Amygdala (tissue), 56 donors: ENCODE measurements at places on chromosomes 4 and X.

DNA sequence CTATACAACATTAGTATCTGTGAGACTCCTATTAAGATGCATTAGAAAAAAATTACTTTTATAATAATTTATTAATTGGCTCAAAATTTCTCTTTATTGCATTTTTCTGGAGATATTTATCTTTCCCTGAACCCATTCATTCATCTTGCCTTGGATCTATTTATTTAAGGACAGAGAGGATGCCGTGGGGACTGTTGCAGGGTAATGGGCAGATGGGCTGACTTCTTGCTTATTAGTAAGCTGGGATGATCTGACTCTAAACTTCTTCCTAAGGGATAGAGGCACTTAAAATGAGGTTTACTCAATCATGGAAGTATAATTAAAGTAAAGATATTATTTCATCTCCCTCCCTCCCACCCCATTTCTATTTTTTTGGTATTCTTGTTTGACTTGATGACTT lies 18.2 kb upstream of the ANK2 start:
- no peak for DNase-seq

GRCh38 chr4:101122019-101122418 lies 225.3 kb downstream of the PPP3CA start:
- no peak for DNase-seq

DNA sequence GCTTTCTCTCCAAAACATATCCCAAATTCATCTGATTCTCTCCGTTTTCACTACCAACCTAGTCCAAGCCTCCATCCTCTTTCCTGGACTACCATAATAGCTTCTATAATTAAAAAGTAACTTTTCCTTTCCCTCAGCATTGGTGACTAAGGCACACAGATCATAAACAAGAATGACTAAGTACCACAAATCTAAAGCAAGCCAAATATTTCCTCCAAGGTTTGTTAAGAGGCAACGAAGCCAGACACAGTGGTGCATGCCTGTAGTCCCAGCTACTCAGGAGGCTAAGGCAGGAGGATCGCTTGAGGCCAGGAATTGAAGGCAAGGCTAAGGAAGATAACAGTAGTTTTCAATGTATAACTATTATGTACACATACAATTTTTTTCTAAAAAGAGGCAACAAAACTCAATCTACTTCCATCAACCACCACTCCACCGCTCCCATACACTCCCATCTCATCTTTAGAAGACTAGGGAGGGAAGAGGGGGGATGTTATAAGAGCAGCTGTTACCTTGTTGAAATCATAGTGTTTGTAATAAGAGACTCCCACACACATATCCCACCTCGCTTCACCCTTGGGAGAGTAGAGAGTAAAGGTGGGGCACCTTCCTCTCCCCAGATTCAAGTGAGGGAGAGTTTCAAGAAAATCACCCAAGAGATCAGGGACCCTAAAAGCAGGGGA lies 4.2 kb upstream of the JCHAIN start:
- DNase-seq = no peak

DNA sequence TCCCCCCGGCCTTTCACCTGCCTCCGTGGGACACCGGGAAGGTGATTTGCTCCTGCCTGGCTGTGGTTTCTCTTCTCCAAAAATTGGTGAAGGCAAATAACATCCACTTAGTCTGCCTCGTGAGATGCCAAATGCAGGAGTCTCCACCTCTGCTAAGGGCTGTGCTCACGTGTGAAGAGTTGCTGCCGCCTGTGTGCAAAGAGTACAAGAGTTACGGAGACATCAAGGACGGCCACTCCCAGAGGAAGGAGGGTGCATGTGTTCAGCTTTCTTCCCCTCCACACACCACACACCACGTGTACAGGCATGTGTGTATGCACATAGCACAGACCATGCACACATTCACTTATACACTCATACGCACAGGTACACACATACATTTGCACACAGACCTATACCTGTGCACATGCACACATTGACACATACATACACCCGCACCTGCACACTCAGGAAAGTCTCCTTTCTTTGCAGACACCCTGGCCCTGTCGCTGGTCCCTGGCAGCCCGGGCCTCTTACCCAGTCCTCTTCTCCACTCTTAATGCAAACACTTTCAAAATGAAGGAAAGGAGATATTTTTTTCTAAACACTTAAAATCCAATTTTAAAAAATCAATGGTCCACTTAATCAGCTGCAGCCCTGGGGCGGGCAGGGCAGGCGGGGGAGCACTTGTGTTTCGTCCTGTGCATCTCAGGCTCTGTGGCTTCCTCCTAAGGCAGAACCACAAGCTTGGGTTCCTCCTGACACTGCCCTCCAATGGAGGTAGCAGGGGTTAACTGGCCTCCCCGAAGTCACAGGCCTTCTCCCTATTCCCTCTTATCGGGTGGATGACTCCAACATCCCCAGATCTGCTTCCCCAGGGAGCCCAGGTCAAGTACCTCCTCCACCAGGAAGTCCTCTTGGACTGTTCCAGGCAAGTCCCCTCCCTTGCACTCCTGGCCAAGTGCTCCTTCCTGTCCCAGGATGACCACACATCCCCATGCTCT lies 103.0 kb downstream of the CPZ start:
- DNase-seq = no peak

GRCh38 chr4:109207061-109207460 lies 95.4 kb downstream of the COL25A1 start:
- DNase-seq = no peak

DNA sequence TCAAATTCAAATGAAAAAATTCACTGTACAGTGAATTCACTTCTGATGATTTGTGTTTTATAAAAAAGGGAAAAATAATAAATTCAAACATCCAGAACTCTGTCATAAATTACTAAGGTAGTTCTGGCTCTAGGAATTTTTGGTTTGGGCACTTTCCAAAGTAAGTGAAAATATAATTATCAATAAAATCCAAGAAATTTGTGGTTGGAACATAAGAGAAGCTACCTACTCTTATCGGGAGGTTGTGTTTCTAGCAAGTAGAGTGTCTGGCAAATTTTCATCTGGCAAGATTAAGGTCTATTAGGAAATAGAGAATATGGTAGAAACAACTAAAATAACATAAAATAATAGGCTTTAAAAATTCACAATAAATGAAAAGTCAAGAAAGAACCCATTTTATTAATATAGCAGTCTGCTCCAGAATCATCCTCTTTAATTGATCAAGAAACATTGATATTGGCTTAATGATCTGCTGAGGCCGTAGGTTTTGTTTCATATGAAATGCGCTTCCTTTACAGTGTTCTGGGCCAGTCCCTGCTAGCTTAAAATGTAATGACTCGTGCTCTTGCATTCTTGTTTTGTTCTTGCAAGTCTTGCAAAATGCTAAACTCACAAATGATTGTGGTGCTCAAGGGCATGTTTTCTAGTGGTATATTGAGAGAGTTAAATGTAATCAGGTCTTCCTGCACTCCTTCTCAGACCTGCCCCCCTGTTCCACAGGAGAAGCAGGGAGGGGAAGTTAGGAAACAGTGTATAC lies 331.4 kb downstream of the RAPGEF2 start:
- no peak for DNase-seq

GRCh38 chr4:122884499-122884898 lies 37.9 kb downstream of the NUDT6 start:
- DNase-seq = no peak

DNA sequence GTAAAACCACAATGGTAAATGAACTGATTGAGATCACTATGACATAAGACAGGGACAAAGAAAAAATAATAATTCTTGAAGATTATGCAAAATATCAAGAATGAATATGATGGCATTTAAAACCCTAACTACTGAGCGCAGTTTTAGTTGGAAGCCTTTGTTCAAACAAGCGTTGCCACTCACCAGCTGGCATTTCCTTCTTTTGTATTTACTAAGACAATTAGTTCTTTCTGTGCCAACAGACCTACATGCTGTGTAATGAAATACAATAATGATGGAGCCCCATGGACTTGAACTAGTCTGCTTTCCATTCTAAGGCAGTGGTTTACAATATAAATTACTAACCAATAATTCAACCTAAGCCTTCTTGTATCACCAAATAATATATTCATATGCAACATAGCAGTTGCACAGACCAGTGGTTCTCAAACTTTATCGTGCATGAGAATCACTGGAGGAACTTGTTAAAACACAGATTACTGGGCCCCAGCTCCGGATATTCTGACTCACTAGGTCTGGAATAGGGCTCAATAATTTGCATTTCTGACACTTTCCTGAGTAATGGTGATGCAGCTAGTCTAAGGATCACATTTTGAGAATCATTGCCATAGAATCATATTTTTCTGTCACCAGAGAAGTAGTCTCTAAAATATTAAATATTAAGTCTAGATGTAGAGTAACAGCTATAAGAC lies 196.4 kb upstream of the MAGEB18 start:
- DNase-seq = no peak

- no peak for DNase-seq
Measured at GRCh38 chr4:99467887-99468286, 32.7 kb upstream of the ADH7 start.

DNA sequence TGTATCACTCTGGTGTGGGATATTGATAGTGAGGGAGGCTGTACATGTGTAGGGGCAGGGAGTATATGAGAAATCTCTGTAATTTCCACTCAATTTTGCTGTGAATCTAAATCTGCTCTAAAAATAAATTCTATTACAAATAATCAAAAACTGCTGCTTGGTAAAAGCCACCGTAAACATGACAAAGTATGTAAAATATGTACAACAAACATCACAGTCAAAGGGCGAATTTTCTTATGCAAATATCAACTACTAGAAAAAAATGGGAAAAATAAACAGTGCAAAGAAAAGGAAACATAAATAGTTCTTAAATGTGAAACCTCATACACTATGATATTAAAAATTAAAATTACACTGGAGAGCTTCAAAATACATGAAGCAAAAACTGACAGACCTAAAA lies 105.1 kb upstream of the DCLK2 start:
- DNase-seq = no peak

GRCh38 chrX:106894978-106895452 lies 8.1 kb downstream of the RIPPLY1 start:
- DNase-seq = no peak

DNA sequence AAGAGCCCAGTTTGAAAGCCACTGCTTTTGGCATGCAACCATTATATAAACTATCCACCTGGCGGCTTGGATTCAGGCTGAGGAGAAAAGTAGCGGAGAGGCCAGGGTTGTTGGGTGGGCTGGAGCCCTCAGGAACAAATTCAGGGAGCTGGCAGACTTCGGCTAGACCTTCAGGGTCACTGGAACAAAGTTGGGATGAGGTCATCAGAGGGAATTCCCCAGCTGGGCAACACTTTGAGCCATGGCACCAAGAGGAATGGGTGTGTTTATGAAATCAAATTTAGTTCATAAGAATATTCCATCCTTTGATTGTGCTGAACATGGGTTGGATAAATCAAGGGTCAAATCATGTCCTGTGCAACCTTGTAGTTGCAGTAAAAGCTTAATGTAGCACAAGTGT lies 22.0 kb downstream of the MTMR1 start:
- no peak for DNase-seq

GRCh38 chrX:37644381-37645305 lies 40.9 kb upstream of the XK start:
- no peak for DNase-seq

GRCh38 chrX:115689931-115690330 lies 129.0 kb downstream of the PLS3 start:
- no peak for DNase-seq

- peak; percentile 31 for DNase-seq
Measured at GRCh38 chr4:107034091-107034995, 1.8 kb downstream of the DKK2 start.

GRCh38 chr4:158802914-158803313 lies 34.1 kb downstream of the FNIP2 start:
- no peak for DNase-seq

DNA sequence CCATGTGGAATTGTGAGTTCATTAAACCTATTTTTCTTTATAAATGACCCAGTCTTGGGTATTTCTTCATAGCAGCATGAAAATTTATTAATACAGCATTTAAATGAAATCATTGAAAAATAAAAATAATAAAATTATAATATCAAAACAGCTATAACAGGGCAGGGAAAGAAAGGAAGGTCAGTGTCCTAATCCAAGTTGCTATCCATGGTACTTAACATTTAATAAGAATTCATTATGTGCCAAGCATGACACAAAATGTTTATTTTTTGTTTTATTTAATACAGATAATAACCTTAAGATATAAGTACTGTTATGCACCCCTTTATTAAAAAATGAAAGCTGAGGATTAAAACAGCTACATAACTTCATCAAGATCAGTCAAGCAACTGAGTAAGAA lies 838.4 kb downstream of the RAB28 start:
- DNase-seq = no peak

DNA sequence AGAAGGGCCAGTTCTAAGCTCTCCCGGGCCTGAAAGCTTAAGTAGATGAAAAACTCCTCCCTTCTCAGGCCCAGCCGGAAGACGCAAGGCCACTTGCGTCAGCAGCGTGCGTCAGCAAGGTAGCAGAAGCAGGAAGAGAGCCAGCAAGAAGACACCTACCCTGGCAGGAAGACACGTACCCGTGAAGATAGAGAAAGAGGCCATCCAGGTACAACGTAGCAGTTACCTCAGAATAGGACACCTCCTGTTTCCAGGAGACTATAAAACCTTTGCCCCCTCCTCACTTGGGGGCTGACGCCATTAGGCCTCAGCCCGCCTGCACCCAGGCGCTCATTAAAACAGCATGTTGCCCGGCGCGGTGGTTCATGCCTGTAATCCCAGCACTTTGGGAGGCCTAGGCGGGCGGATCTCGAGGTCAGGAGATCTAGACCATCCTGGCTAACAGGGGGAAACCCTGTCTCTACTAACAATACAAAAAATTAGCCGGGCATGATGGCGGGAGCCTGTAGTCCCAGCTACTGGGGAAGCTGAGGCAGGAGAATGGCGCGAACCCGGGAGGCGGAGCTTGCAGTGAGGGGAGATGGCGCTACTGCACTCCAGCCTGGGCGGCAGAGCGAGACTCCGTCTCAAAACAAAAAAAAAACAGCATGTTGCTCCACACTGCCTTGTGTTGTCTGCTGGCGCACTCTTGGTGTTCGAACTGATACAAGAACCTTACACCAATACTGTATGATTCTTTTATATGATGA lies 242.7 kb upstream of the NWD2 start:
- DNase-seq = no peak

DNA sequence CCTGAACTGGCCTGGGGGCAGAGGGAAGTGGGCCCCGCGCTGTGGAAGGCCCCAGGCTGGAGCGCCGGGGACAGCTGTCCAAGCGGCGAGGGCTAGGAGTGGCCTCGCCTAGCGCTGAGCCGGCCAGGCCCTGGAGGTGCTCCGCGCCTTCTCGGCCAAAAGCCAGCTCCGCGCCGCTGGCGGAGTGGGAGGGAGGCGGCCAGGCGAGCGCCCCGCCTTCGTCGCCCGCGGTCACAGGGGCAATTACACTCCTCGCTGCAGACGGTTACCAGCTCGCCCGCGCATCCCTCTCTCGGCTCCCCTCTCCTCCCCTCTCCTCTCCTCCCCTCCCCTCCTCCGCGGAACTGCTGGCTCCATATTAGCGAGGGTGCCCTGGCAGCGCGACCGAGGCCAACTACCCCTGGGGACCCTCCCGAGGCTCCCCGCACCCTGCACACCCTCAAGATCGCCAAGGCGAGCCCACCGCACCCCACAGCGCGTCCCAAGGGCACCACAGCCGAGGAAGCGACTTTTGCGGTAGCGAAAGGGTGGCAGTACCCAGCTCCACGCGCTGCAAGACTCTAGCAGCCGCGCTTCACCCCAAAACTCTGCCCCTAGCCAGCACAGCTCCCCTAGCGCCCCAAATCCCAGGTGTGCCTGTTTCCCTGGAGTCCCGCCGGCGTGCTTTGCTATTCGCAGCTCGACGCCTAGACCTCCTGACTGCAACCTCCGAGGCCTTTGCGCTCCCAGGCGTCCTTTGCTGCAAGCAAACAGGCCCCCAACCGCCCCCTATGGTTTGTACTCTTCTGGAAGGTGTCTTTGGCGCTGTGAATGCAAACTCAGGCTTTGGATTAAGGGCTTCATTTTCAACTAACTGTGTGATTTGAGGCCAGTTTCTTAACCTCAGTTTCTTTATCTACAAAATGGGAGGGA lies 91.4 kb downstream of the BCOR start:
- no peak for DNase-seq
